ENCODE measurements at places on chromosomes 4 and X. TPM values are rescaled to one million over a fixed set of nuclear protein-coding genes. Genes with fewer than 3 reads are reported as not detected.

FAT4 gene
- total RNA-seq, result 18.5 TPM

EGF gene
- total RNA-seq, result 11.3 TPM

DNAAF6 gene
- total RNA-seq, result not detected

NAP1L3 gene
- 19.3 TPM for total RNA-seq

CT45A10 gene
- not detected for total RNA-seq

NAAA gene
- 82.8 TPM for total RNA-seq

CRMP1 gene
- total RNA-seq, result 0.30 TPM

CLGN gene
- 3.0 TPM for total RNA-seq

Data from smooth muscle cell of the umbilical artery (primary cell).